ENCODE measurements at places on chromosomes 6 and 20.

- DNase-seq: no peak
Measured at GRCh38 chr6:4814212-4814611, 38.0 kb downstream of the CDYL start.

DNA sequence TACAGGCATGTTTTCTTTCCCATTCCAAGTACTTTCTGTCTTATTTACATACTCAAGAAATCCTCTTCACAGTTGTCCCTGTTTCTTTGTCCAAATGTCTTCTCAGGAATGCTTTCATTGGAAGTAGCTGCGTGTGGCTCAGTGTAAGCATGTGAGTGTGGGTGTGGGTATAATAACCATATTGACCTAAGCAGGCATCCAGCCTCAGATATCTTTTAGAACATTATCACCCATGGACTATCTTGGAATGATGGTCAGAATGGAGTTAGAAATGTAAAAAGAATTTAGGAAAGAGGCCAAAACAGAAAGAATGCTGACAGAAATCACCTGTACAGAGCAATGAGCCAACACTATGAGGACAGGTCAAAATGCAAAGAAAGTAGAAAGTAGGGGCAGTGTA, 16.4 kb downstream of the VNN2 start:
- DNase-seq: no peak

GRCh38 chr6:17884498-17885478, 102.6 kb downstream of the KIF13A start:
- no peak for DNase-seq

DNA sequence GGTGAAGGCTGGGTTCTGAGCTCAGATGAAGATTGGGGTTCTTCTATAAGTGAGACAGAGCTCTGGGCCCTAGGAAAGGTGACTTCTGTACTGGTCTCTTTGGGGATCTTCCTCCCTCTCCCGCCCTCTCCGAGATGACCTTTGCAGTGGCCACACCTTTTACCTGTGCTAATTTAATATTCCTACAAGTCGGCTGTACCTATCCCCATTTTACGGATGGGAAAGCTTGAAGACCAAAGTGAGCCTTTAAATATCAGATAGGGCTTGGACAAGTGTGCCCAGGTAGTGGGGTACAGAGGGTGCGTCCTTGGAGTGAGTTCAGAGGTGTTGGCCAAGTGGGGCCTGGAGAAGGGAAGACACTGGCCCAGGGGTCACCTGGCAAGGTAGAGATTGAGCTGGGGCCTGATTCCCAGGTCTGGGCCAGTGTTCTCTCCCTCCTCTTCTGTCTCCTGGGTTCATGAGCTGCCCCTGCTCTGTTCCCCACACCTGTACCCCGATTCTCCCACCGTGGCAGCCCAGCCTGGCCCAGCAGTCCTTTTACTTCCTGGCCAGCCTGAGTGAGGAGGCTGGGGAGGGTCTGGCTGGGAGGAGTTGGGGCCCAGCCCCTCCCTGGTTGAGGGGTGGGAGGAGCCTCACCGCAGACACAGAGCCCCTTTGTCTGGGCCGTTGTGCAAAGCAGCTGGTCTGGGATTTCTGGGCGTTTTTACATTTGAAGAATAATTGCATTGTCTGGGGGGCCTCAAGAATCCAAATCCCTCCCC, 152.1 kb upstream of the RNF24 start:
- DNase-seq: no peak

DNA sequence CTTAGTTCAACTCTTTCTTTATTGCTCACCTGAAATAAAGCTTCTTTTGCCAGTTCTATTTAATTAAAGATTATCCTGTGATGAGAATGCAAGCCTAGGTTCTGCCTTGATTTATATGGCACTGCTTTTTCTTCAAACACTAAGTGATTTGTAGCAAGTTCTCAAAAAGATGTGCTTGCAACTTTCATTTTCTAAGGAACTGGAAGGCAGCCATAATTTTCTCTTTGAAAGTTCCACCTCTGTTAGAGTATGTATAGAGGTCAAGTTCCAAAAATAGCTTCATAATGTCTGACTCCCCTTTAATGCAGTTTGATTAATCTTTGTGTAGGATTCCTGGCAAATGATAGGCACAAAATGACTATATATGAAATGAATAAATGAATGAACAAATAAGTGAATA, 528.3 kb upstream of the FLRT3 start:
- no peak for DNase-seq

DNA sequence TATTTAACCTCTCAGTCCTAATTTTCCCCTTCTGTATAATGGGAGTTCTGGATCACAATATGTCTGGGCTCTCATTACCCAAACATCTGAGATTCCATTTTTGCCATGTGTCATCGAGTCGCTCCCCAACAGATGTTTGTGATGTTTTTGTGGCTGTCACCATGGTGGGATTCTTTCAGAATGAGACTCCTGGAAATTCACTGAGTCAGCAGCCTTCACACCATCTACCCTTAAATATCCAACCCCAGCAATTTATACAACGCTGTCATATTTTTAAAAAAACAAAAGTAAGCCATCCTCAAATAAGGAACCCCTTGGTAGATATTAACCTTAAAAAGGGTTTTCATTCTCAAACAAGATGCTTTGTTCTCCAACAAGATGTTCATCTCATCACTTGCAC, 20.9 kb downstream of the NRSN1 start:
- DNase-seq: no peak

DNA sequence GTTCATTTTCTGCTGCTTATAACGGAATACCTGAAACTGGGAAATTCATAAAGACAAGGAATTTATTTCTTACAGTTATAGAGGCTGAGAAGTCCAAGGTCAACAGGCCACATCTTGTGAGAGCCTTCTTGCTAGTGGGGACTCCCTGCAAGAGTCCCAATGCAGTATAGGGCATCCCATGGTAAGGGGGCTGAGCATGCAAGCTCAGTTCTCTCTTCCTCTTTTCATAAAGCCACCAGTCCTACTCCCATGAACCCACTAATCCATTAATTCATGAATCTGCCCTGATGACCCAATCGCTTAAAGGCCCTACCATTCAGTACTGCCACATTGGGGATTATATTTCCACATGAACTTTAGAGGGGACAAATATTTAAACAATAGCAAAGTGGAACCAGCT, 26.5 kb downstream of the CYB5R4 start:
- no peak for DNase-seq
